ENCODE measurements at places on chromosomes 2 and 18.

DNA sequence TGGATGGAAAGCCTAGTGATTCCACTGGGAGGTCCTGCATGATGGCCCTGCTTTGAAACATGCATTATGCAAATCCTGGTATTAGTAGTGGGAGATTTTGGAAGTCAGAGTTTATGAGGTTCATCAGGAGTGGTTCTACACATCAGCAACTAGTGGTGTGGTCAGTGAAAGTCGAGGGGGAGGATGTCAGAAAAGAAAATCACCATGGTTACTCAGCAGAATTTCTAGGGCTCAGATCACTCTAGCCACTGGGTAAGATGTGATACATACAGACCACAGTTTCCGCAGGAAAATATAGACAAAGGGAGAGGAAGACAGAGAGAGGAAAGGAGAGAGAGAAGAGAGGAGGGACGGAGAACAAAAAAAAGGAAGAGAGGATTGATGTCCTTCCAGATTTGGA, 2100.7 kb upstream of the PIK3C3 start:
- DNase-seq: no peak

- no peak for DNase-seq
Measured at GRCh38 chr2:45220227-45220626, 211.0 kb upstream of the SIX2 start.

DNA sequence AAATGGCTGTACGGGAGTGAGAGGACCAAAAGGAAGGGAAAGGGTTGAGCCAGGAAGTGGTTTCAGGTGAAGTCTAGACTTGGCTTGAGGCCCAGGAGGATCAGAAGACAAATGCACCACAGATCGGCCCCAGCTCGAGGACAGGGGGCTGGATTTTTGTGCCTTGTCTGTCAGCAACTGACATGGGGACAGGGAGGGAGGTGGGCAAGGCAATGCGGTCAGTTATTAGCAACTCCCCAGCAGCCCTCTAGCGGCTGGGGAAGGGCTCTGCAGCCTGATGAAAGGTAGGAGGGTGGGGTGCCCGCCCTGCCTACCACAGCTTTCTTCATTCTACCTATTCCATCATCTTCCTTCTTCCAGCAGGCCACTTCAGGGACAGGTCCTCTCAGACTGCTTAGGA, 50.0 kb downstream of the CPO start:
- no peak for DNase-seq

- no peak for DNase-seq
Measured at GRCh38 chr2:127278959-127279358, 15.0 kb downstream of the ERCC3 start.

- no peak for DNase-seq
Measured at GRCh38 chr2:166449439-166449838, 44.6 kb downstream of the SCN7A start.

GRCh38 chr2:49582946-49583345, 428.6 kb upstream of the FSHR start:
- DNase-seq: no peak

- DNase-seq: no peak
Measured at GRCh38 chr2:157256626-157257025, 879 bp upstream of the GALNT5 start.

DNA sequence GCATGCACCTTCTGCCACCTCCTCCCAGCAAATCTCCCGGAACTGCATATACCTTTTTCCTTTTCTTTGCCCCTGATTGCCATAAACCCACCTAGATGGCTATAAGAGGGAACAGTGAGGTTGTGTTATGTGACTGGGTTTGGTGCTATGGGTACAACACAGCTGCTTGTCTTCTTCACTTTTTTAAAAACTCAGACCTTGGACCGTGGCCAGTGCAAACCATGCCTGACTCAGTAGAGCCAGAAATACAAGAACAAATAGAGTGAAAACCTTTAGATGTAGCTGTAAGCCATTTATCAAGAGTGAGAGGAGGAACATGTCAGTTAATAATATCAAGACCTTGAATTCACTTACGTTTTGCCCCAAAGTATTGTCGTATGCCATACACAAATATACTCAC, 267.4 kb upstream of the CHAC2 start:
- DNase-seq: no peak

- DNase-seq: no peak
Measured at GRCh38 chr2:174554529-174555150, 43.0 kb downstream of the WIPF1 start.

DNA sequence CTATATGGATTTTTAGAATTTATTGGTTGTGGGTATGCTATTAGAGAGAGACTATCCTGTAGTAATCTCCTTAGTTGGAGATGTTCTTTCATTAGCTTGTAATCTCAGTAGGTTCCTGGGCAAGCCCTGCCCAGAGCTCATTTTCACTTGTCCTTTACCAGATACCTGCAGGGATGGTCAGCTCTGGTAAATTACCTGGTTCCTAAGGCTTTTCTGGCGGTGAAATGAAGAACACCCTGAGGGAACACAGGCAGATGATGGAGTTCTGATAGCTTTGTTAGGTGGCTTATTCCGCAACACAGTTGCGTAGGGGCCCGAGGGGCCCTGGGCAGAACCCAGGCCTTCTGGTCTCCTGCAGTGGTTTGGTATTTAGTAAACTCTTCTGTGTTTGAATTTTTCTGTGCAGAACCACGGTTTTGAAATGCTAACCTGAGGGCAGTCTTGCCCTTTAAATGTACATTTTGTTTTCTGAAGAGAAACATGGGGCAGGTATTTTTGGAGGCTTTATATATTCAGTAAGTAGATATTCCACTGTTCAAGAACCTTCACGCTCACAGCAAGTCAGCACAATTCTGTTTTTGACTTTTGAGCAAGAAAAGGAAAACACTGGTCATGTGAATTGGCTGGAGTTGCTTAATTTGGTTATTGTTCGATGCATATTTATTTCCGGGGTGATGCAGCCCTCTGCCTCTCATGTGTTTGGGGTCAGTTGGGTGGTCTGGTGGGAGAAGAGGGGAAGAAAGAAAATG, 22.4 kb downstream of the ZNF532 start:
- DNase-seq: no peak

DNA sequence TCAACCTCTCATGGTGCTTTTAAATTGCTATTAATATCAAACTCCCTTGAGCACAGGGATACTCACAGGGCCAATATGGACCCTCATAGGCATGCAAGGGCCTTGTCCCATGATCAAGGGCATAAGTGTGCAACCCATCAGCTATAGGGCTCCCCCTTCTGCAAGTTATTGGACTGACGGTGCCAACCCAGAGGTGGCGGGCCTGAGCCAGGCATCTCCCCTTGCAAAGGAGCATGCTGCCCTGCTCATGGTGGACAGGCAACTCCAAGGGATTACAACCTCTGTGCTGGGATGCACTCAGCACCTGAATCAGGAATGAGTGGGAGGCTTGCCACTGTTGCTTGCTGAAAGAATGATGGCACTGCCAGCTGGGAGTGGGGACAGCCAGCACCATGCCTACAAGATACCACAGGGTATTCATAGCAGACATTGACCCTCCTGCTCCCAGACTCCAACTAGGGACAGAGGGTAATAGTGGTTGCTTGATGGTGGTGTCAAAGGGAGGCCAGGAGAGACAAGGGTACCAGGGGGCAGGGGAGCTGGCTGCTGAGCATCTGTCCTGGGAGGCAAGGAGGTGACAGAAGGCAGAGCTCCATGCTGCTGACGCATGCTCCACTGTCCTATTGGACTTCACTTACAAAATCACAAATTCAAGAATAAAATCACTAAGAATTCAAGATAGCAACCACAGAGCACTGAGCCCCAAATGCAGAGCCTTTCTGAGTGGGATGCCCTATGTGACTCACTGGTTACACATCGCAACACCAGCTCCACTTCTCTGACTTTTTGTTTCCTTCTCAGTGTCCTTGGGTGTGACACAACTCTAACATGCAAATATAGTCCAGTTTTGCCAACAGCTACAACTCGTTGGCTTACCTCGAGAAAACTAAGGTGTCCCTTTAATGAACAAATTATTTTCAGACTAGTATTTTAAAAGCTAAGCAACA, 157.1 kb upstream of the CCDC150 start:
- DNase-seq: no peak

GRCh38 chr2:64832936-64833335, 156.3 kb upstream of the SLC1A4 start:
- no peak for DNase-seq

Measured in hippocampal formation (tissue), 2 donors.